NB4 (cell line): ENCODE measurements at places on chromosomes 2 and 18.

GRCh38 chr2:74821177-74822126 lies 12.5 kb upstream of the HK2 start:
- DNase-seq, result no peak

GRCh38 chr2:107006836-107007235 lies 120.9 kb upstream of the ST6GAL2 start:
- no peak for DNase-seq

DNA sequence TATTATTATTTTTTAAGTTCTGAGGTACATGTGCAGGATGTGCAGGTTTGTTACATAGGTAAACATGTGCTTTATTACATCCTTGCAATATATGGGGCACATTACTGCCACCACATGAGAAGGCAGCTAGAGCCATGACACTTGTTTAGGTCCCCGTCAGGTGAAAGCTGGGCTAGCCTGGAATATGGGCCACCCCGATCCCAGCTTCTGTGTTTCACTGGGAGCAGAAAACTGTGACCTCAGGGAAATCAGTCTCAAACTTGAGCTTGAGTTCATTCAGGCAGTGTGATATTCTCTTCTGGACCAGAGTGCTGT lies 176.9 kb downstream of the PIK3C3 start:
- no peak for DNase-seq

- DNase-seq, result no peak
Observed at GRCh38 chr2:177131858-177132257, 80.7 kb upstream of the HNRNPA3 start.

- DNase-seq, result peak; percentile 70
Observed at GRCh38 chr2:202178346-202178958, 59.9 kb downstream of the SUMO1 start.

DNA sequence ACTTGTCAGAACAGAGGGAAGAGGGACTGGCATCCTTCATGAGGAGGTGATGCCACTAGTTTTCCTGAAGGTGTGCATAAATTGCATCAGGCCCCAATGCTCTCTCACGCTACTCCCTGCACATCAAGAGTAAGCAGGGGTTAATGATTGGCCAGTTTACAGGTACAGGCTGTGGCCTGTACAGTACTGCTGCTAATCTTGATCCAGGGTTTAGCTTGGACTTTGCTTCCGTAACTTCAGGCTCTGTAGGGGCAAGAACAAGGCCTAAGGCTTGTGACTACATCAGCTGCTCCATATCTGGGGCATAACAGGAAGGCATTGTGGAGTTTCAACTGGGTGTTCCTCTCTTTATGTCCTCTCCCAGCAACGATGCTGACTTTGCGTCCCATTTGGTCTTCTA lies 96.8 kb upstream of the FZD7 start:
- DNase-seq, result no peak

DNA sequence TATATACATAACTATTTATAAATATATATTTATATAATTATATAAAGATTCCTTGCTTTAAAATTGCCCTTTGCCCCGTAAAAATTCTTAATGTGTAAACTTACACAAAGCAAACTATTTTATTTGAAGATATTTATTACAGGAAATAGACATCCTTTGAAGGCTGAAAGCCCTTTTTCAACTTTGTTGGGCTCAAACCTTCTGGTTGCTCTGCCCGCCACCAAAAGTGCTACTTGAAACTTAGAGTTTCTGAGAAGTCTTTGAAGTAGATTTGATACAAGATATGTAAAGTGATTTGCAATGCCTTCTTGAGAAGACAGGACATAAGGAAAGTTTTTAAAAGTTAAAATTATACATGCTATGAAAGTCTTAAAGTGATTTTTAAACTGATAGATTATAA lies 36.6 kb upstream of the METAP1D start:
- DNase-seq, result no peak

GRCh38 chr18:10120622-10121021 lies 206.8 kb downstream of the VAPA start:
- no peak for DNase-seq

DNA sequence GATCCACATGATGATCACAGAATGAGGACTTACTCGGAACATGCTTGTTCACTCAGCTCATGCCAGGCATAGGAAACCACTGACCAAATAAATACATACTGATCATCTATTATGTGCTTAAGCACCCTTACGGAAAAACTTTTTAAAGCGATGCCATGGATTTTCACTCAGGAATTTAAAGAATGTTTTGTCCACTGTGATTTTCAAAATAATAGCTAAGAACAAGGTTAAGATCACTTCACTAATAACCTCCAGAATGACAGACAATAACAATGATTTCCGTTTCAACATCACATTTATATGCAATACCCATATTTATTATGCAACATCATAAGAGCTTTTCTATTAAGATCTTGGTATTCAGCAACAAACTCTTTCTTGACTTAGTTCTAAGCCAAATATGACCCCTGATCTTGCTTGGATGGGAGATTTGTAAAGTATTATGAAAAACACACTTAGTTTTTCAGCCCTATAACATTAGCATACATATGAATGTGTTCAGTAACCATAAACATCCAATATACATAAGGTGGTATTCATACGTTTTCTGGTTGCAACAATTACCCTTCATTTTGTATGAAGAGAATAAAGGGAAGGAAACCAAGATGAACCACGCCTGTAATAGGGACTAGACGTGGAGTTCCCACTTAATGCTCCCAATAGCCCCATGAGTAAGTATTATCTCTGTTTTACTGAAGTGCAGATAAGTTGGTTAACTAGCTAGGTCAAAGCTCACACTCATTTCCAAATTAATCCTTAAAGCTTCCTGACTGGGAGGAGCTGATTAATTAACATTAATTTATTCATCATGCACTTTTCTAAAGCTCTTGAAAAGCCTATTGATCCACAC lies 1.9 kb downstream of the CD302 start:
- peak; percentile 38 for DNase-seq

GRCh38 chr2:42036413-42036812 lies 11.4 kb upstream of the PKDCC start:
- DNase-seq, result no peak

DNA sequence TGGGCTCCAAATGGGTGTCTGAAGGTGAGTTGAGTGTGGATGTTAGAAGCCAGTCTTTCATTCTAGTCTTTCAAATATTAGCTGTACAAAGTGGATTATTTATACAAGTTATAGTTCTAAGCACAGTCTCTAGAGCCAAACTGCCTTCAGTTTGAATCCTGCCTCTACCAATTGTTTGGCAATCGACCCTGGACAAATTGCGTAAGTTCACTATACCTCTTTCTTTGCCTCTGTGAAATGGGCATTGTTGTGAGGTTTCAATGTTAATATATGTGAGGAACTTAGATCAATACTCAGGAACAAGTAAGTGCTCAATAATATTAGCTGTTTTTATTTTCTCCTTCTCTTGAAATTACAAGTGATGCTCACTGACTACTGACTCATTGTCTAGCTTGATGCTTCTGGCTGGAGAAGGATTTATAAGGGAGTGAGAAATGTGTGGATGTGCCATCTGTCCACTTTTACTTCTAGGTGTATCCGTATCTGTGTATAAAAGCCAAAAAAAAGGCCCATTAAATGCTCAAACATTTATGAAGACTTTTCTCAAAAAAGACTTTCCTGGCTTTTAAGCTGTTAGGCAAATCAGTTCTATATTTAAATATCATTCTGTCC lies 48.1 kb upstream of the RAPH1 start:
- no peak for DNase-seq

GRCh38 chr2:101773137-101773536 lies 75.6 kb downstream of the MAP4K4 start:
- DNase-seq, result no peak

GRCh38 chr2:62662554-62662953 lies 43.0 kb upstream of the EHBP1 start:
- no peak for DNase-seq

GRCh38 chr18:79601234-79601633 lies 78.4 kb upstream of the CTDP1 start:
- DNase-seq, result peak; percentile 80
